Right renal cortex interstitium (tissue), 3 donors: ENCODE measurements at places on chromosomes 5 and 9.

- no peak for DNase-seq
Measured at GRCh38 chr9:38478211-38478610, 54.0 kb upstream of the IGFBPL1 start.

GRCh38 chr5:109888989-109889388 lies 199.3 kb downstream of the MAN2A1 start:
- no peak for DNase-seq

GRCh38 chr5:102720969-102721368 lies 34.1 kb upstream of the PAM start:
- no peak for DNase-seq

DNA sequence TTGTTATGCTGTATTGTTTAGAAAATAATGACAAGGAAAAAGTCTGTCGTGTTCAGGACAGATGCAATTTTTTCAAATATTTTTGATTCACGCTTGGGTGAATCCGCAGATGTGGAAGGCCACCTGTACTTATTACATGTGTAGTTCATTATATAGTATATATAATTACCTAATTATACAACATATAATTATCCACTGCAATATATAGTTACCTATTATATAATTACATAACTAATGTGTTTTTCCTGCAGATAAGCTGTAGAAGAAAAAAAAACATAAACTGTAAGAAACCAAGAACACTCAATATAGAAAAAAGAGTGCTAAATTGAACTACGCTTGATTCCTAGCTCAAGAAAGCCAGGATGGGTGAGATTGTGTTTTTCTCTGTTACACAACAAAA lies 93.6 kb upstream of the RANBP3L start:
- no peak for DNase-seq

GRCh38 chr5:32523625-32524024 lies 61.7 kb upstream of the SUB1 start:
- DNase-seq, result no peak
